ENCODE measurements at places on chromosomes 1 and 21. TPM values are rescaled to one million over a fixed set of nuclear protein-coding genes. Genes with fewer than 3 reads are reported as not detected.

DNA sequence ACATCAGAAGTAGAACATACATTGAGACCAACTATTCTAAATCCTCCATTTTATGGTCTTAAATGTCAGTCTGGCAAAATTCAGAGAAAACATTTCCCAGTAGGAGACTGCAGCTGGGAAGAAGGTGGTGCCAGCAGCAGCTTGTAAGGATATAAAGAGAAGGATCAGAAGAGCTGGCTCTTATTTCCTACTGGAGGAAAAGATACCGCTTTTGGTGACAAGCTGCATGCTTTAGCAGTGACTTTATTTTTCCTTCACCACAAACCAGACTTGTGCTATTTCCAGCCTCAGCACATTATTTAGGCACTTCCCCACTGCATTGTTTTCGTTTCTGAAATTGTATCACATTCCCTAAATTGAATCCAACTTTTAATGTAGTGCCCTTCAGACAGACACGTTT lies 28.4 kb downstream of the RNF11 start:
- no peak for DNase-seq

DNA sequence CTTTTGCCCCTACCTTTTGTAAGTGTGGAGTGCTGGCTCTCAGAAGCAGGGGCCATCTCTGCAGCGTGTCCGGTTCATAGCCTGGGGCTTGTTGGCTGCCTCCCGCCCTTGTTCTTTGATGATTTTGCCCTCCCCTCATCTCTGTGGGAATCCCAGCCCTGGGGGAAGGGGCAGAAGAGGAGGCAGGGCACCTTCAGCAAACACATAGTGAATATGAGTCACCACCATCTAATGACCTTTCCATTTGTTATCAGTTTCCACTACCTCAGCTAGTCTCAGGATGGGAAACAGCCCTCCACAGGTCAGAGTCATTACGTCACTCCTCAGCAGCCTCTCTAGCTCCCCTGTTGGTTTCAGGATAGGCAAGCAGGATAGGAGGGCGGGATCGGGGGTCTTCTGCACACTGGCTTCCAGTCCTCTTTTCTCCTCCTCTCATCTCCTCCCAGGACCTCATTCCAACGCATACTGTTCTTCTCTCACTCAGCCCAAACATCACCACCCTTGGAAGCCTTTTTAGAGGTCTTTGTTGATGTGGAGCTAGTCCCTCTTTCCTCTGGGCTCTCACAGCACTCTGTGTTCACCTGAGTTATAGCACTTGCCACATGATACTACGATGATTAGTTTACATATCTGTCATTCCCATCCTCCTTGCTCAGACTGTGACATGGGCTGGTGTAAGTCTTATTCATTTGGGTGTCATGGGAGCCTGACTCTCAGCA lies 15.8 kb downstream of the GADD45A start:
- DNase-seq, result peak; percentile 73

DNA sequence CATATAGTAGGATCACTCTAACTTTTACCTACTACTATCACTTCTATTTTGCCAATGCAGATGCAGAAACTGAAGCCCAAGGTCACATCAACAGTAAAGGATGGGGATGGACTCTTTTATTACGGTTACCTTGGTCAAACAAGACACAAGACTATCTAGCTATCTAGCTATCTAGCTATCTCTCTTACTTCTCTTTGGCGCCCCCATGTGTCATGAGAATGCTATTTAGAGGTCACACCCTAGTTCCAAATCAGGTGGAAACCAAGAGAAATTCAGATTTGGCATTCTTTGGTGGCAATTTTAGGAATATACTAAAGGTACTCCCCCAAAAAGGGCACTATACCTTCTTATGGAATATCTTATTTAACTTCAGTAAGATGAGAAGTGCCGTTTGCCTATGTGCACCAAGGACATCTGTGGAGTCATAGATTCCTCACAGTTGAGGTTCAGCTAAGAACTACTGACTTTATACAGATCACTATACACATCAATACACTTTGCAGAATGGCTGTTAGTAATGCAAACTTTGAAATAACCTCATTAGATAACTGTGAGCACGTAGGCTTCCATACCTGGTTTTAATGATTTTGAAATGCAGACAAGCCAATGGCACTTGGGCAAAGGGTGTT lies 6.7 kb downstream of the ZNF648 start:
- DNase-seq, result peak; percentile 74

The TRIM46 gene
- total RNA-seq, result 9.9 TPM

DNA sequence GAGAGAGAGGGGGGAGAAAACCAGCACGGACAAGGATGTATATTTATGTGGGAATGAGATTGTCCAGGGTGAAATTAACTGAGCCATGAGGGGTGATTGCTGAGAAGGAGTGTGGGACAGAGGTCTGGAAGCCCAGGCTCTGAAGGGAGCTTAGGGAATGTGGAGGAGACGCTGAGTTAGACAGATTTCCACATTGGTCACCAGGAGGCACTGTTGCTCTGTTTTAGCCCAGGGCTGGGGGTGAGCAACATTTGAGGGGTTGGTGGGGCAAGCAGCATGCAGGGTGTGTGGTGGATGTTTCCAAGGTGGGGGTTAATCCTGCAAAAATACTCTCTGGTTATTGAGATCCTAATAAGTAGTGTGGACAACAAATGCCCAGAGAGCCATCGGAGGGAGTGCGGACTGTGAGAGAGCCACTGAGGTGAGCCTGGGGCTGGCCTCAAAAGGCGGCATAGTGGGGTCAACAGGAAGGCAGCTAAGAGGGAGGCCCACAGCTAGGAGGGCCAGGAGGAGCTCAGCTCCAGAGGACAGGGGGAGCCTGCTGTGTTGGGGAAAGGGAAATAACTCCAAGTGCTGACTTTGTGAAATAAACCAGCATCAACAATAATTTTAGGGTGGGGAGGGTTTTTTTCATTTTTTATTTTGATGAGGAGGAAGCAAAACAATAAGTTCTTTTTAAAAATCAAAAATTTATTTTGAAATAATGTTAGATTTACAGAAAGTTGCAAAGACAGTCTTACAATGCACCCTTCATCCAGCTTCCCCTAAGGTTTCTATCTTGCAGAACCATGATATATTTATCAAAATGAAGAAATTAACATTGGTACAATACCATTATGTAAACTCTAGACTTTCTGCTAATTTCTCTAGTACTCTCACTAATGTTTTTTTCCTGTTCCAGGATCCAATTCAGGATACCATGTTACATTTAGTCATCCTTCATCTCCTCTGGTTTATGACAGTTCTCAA lies 82.8 kb upstream of the CD34 start:
- DNase-seq, result peak; percentile 76

The BTBD8 gene
- total RNA-seq, result 7.9 TPM

GRCh38 chr1:176789571-176790090 lies 326.7 kb downstream of the PAPPA2 start:
- no peak for DNase-seq

GRCh38 chr1:171794085-171794484 lies 12.6 kb downstream of the METTL13 start:
- DNase-seq, result no peak

DNA sequence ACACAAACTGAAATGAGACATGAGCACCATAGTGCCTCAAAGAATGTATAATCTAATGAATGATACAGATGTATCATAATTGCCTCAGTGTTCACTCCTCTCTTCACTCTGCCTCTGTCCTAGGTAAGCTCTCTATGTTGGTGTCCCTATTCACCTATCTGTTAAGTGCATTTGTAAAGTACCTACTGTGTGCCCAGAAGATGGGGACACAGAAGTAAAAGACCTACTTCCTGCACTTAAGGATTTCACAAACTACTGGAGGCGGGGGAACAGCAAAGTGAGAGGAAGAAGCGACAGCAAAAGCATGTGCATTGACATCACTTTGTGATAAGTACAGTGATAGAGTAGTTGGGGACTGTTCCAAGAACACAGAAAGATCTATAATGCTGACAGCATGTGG lies 18.1 kb downstream of the RD3 start:
- DNase-seq, result no peak

DNA sequence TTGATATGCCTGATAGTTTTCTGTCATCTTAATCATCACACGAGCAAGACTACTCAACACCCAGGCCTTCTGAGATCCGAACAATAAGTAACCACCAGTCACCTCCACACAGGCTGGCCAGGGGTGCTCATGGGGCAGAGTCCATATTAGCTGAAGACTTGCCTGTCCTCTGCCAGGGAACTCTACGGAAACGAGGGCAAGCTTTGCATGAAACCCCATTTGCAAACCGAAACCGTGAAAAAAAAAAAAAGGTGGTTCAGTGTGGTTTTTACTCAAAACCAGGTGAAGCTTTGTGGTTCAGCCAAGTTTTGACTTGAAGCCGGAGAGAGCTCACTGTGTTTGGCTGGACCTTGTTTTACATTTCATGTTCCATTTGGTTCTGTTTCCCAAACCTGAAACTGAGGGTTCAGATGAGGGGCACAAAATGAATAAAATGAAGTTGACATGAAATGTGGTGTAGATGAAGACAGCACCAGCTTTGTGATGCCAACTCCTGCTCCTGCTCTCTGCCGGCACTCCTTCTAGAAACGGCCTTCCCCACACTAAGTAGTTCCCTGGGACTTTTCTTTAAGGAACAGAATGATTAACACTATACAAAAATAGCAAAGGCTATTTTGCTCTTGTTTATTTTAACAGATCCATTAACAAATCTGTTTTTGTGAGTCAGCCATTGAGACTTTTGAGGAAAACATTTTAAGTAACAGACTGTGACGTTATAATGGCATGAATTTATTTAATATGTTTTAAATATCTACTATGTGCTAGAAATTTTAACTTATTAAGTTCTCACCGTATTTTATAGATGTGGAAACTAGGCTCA lies 74.7 kb downstream of the RUNX1 start:
- no peak for DNase-seq

The CFHR3 gene
- 3.0 TPM for total RNA-seq

The PSMB4 gene
- total RNA-seq, result 889 TPM

- DNase-seq, result no peak
Measured at GRCh38 chr1:63794354-63794753, 20.5 kb downstream of the ROR1 start.

- no peak for DNase-seq
Measured at GRCh38 chr1:207984831-207985572, 74.1 kb upstream of the CD34 start.

The KRTAP11-1 gene
- total RNA-seq, result not detected

- DNase-seq, result no peak
Measured at GRCh38 chr1:203584035-203584434, 42.6 kb upstream of the ATP2B4 start.

- peak; percentile 51 for DNase-seq
Measured at GRCh38 chr1:60281360-60281932, 207.9 kb upstream of the C1orf87 start.

GRCh38 chr1:196377811-196378210 lies 230.4 kb downstream of the KCNT2 start:
- no peak for DNase-seq

The USP16 gene
- 21.9 TPM for total RNA-seq

DNA sequence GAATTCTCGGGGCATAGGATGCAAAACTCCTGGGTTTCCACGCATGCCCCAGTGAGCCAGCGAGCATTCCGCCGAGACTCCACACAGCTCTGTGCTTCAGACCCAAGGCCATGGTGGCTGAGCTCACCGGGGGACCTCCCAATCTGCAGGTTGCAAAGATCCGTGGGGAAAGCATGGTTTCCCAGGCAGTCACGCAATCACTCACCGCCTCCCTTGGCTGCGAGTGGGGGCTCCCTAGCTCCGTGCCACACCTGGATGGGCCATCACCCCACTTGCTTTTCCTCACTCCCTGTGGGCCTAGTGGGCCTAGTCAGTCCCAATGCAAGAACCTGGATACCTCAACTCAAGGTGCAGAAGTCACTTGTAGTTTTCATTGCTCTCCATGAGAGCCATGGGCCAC lies 37.0 kb upstream of the SAMD11 start:
- no peak for DNase-seq

The AMY1A gene
- not detected for total RNA-seq

DNA sequence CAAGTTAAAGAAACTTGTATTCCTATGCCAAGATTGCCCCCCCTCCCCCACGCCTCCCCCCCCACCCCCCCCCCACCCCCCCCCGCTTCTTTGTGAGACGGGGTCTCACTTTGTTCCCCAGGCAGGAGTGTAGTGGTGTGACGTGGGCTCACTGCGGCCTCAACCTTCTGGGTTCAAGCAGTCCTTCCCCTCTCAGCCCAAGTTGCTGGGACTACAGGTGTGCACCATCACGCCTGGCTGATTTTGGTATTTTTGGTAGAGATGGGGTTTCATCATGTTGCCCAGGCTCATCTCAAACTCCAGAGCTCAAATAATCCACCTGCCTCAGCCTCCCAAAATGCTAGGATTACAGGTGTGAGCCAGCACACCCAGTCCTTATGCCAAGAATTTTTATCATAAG lies 136.6 kb downstream of the POU2F1 start:
- no peak for DNase-seq

- peak; percentile 94 for DNase-seq
Measured at GRCh38 chr1:178037510-178038253, 56.2 kb upstream of the RASAL2 start.

The TNNT2 gene
- total RNA-seq, result not detected

The LHX8 gene
- total RNA-seq, result not detected

GRCh38 chr1:197980457-197980856 lies 63.3 kb downstream of the LHX9 start:
- no peak for DNase-seq

The UTS2 gene
- 0.35 TPM for total RNA-seq

GRCh38 chr1:59104191-59104760 lies 192.6 kb upstream of the FGGY start:
- DNase-seq, result no peak

GRCh38 chr1:234096161-234096770 lies 191.8 kb downstream of the SLC35F3 start:
- no peak for DNase-seq

The HOOK1 gene
- total RNA-seq, result 9.1 TPM

GRCh38 chr1:116092752-116093489 lies 18.3 kb upstream of the MAB21L3 start:
- no peak for DNase-seq

GRCh38 chr1:5161372-5161771 lies 507.0 kb downstream of the AJAP1 start:
- DNase-seq, result peak; percentile 75

The ZSWIM5 gene
- 4.7 TPM for total RNA-seq

The CD247 gene
- 0.83 TPM for total RNA-seq

DNA sequence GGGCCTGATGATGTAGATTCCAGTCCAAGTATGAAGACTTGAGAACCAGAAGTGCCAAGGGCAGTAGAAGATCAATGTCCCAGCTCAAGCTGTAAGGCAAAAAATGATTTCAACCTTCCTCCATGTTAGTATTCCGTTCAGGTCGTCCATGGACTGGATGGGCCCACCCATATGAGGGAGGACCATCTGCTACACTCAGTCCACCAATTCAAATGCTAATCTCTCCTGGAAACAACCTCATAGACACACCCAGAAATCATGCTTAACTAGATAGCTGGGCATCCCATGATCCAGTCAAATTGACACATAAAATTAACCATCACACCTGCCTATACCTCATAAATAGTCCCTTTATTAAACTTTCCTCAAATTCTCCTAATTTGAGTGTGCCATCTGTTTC lies 73.3 kb upstream of the NFASC start:
- no peak for DNase-seq

GRCh38 chr1:160204526-160205241 lies 500 bp upstream of the PEA15 start:
- no peak for DNase-seq

GRCh38 chr1:201914456-201915235 lies 25.9 kb downstream of the SHISA4 start:
- peak; percentile 14 for DNase-seq

- no peak for DNase-seq
Measured at GRCh38 chr1:9166289-9167235, 37.7 kb upstream of the GPR157 start.

- peak; percentile 87 for DNase-seq
Measured at GRCh38 chr1:3222042-3222692, 153.2 kb downstream of the PRDM16 start.

Data from H7 (cell line).